DMS79 (cell line): ENCODE measurements at places on chromosomes 12 and 14.

DNA sequence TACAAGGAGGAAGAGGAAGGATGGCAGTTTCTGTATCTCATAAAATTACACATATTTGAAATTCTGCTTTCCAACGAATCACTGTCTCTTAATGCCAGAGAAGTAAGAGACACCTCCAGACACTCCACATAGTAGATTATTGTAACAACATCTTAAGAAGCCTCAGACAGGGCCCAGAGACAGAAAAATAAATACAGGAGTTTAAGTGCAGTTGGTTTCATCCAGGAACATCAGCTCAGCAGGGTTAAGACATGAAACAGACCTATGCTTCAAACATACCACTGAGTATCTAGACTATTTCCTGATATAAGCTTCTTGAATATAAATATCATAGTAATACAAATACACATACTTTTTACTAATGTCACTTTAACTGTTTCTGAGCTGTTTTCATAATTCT is 290.3 kb downstream of the ADAMTS20 start:
- no peak for DNase-seq

GRCh38 chr12:53552361-53553327 is 45.4 kb upstream of the NPFF start:
- DNase-seq = no peak

DNA sequence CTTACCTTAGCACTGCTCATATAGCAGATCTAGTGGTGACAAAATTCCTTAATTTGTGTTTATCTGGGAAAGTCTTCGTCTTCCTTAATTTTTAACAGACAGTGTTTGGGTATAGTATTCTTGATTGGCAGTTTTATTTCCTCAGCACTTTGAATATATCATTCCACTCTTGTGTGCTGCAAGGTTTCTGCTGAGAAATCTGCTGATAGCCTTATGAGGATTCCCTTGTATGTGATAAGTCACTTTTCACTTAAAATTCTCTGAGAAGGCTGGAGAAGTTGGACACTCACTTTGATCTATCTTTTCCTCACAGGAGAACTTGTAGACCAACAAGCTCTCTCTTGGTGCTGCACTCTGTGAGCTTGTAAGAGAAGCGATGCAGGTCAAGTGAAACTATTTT is 306.1 kb upstream of the RTL1 start:
- DNase-seq = no peak

DNA sequence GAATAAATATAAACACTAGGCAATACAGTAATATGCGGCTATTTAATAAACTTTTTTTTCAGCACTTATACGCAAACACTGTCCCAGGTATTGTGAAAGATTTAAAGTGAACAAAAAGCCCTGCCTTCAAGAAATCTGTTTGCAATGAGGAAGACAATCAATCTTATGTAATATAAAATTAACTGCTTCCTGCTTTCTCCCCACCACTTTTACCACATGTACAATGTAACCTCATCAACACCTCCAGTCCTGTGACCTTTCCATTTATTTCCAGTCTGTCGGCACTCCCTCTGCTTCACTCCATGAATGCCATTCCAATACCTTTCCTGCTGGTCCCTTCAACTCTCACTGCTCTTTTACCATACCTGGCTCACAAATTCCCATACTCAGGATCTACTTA is 10.5 kb downstream of the SNX6 start:
- DNase-seq = no peak

- no peak for DNase-seq
These were observed 38.0 kb downstream of the PTGER2 start for GRCh38 chr14:52352061-52352491.

DNA sequence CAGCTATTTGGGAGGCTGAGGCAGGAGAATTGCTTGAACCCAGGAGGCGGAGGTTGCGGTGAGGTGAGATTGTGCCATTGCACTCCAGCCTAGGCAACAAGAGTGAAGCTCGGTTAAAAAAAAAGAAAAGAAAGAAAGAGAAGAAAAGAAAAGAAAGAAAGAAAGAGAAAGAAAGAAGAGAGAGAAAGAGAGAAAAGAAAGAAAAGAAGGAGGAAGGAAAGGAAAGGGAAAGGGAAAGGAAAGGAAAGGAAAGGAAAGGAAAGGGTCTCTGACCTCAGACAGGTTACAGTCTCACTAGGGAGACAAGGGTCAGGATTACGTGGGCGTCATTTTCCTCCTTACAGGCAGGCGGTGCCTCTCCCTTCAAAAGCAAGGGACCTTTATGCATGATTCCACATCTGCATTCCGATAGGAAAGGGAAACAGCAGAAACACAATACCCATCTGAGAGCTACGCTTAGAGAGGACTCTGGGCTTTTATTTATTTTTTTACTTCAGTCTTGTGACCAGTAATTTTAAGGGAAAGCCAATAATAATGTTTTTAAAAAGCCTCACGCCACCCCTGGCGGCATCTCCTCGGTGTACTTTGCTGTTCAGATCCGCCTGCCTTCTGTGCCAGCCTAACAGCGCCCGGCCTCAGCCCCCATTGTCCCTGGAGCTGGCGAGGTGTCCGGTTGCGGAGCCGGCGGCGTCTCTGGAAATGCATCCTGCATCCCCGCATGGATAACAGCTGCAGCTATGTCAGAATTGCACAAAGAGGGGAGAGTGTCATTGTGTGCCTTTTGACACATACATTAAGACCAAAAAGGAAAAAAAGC is 945 bp upstream of the HIP1R start:
- peak; percentile 70 for DNase-seq

DNA sequence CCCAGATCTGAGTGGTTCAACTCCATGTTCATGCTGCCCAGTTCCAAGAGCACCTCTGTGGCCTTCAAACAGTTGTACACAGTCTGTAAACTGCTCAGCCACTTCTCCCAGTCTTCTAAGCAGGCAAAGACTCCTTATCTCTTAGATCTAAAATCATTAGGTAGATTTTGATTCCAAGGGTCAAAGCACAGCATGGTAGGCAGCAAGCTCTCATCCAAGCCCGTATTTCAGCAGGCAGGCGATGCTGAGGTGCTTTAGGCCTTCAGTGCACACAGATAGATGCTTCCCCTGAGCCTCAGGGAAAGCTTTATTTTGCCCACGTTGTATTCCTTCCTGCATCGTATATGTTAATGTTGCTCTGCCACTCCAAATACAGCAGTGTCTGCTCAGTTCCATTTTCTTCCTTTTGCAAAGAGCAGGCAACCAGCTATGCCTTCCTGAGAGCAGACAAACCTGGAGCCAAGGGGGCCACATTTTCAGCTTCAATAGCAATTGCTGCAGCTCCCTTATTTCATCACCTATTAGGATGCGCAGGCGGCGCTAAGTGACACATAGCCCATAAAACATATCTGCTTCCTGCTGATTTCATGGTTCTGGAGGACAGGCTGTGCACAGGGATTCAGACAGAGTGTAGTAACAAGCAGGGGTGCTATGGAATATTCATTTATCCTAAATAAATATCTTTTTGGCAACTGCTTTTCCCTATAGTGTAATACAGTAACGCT is 67.5 kb downstream of the ETV6 start:
- no peak for DNase-seq

- DNase-seq = no peak
These were observed 480.6 kb downstream of the ATP23 start for GRCh38 chr12:58421990-58422389.

DNA sequence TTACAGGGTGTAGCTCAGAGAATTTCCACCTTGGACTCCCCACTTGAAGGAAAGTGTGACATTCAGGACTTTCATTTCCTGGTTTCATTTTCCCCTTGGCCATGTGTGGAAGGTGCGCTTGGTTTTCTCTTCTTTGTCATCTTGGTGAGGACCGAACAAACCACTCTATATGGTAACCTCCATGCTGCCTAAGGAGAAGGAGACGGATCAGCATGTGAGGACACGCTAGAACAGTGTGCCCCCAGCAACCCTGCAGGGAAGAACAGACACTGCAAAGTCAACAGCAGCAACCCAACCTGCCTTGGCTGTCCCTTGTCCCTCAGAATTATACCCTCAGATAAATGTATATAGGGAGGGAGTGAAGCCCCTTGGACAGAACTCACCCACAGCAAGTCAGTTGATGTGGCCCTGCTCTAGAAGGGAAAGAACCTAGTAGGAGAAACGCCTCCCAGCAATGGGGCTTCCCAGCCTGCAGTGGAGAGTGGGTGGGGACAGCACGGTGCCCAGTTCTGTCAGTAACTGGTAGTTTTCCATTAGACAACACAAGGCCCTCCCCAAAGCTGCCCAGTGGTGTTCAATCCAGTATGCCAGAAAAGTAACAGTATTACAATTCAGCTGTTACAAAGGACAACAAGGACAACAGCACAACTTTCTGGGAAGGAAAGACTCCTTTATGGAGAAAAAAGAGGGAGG is 18.9 kb upstream of the COCH start:
- no peak for DNase-seq

GRCh38 chr14:23366426-23366921 is 1.5 kb upstream of the EFS start:
- DNase-seq = peak; percentile 78

- DNase-seq = no peak
These were observed 395.2 kb upstream of the DCN start for GRCh38 chr12:91577586-91578539.

DNA sequence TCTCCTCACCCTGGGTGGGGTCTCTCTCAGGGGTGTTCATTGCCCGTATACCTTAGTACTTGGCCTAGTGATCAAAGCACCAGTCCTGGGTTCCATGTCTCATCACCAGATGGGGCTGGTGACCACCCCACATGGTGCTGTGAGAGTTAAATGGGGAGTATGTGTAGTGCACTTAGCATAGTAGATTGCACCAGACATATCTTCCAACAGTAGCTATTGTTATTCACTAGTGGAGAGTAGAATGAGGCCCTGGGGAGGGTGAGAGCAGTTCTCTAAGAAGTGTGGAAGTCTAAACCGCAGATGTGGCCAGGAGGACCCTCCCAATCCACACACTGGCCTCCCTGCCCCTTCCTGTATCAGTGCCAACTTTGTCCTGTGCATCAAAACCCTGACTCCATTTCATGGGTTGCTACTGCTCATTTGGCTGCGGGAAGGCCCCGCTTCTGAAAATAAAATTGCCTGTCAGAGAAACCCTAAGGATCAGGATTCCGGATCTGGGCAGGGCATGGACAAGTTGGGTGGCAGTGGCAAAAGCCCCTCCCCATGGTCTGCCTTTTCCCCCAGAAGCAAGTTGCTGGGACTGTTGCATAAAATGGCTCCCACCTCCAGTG is 4.4 kb downstream of the CD9 start:
- no peak for DNase-seq

DNA sequence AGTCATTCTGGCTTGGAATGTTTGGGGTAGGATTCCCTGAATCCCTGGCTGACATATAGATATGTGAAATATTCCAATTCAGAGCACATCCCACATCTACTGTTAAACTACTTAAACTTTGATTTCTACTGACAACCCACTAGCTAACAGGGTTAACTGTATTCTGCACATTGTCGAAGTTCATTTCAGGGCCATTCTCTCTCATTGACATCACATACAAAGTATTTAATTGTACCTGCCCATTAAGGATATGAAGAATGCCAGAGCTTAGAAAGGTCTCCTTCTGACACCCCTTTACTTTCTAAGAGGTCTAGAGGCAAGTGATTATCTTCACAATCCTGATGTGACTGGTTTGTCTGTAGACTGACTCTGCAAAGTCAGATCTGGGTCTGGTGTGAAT is 2.8 kb upstream of the DCN start:
- no peak for DNase-seq

DNA sequence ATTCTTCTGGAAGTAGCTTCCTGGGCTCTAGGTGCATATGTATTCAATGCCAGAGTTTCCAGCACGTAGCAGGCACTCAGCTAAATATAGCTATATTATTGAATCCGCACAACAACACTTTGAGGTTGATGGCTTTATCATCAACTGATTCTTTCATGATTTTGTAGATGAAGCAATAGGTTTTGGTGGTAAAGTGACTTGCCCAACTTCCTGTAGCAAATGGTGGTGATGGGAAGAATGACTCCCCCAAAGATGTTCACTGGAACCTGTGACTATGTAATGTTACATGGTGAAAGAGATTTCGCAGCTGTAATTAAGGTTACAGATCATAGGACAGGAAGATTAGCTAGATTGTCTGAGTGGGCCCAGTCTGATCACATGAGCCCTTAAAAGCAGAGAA is 3.2 kb downstream of the TDRD9 start:
- DNase-seq = no peak

GRCh38 chr12:79156846-79157463 is 292.4 kb downstream of the SYT1 start:
- no peak for DNase-seq

- DNase-seq = peak; percentile 35
These were observed 28.2 kb downstream of the KLRK1 start for GRCh38 chr12:10361622-10362021.

DNA sequence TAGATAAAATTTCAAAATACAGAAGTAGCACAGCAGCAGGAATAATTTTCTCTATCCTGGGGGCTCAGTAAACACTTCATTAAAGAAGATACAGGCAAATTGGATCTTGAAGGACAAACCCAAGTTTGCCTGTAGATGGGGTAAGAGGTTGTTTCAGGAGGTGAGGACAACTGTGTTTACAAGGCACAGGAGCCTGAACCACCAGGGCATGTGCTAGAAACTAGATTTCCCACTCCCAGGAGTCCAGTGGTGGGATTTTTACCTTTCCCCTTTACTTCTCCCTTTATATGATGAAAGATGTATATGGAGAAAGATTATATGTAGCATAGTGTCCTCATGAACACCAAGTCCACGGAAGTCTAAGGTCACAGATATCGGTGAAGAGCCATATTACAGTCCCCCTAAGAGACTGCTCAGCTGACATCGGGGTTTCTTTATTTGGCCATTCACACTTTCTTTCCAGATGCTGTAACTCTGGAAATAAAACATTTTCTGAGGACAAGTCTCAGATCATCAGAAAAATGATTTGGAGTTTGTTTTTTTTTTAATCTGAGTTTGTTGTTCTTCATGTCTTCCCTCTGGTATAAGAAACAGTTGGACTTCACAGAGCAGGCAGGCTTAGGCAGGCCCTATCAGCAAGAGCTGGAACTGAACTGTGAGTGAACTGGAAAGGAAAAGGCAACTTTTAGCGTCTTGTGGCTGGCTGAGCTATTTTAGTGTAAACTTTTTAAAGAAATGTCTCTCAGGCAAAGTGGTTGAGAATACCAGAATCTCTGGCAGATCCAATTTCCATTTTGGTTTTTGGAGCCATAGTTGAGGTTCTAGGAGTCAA is 8.0 kb upstream of the EVL start:
- DNase-seq = no peak

DNA sequence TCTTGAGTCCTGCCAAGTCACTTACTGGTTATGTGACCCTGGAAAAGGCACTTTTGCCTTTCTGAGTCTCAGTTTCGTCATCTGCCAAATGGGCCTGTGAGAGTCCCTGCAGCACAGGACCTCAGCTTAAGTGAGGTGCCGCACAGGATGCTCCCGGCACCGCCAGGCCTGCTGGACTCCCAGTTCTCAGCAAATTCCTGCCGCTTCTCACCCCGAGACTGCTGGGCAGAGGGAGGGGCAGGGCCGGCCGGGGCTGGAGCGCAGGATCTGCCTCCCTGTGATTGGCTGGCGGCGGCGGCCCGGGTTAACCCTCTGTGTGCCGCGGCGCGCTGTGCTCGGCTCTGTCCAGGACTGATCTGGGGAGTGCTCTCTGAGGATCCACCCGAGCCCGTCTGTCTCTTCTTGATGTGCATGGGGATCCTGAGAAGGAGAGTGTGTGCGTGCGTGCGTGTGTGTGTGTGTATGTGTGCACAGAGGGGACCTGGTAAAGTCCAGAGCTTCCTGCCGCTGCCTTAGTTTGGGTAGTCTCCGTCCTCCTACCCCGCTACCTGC is 8.6 kb downstream of the SETD1B start:
- DNase-seq = no peak

- no peak for DNase-seq
These were observed 21.4 kb upstream of the ANKRD9 start for GRCh38 chr14:102530828-102531478.
